ENCODE measurements at places on chromosomes 6 and 20.

- no peak for DNase-seq
Measured at GRCh38 chr6:72760114-72760793, 138.4 kb downstream of the KCNQ5 start.

DNA sequence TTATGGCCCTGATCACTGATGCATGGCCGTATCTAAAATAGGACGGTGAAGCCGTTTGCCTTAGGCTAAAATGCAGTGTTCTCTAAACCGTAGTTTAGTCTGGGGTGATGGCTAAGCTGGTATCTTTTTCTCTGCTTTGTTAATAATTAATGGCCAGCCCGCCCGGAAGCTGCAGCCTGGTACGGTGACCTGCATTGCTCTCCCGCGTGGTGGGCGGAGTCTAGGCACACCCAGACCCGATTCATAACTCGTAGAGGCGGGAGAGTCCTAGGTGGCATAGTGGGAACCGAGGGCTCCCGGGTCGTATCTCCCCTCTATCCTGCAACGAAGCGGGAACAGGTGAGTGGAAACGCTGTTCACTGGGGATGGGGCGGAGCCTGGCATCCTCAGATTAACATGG, 5.5 kb downstream of the CDH4 start:
- no peak for DNase-seq

DNA sequence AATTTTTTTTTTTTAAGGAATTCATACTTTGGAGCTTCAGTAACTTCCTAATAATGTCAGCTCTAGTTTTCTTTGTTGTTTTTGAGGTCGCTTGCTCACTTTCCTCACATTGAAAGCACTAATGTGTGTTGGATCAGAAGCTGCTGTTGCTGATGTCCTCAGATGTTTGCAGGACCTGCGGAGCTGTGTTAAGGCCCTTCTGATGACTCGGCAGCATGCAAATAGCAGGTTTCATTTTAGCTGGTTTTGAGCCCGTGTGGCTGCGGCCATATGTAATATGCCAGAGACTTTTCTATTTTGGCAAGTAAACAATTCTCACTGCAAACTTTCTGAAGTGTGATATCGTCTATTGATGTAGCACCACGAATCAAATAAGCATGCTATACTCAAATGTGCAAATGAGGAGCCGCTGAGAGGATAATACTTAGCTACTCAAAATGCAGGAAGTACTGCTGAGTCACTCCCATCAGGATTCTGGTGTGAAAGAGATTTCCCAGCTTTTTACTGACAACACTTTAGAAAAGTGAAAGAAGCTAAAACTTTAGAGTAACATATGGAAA, 187.8 kb downstream of the SASH1 start:
- DNase-seq = no peak

DNA sequence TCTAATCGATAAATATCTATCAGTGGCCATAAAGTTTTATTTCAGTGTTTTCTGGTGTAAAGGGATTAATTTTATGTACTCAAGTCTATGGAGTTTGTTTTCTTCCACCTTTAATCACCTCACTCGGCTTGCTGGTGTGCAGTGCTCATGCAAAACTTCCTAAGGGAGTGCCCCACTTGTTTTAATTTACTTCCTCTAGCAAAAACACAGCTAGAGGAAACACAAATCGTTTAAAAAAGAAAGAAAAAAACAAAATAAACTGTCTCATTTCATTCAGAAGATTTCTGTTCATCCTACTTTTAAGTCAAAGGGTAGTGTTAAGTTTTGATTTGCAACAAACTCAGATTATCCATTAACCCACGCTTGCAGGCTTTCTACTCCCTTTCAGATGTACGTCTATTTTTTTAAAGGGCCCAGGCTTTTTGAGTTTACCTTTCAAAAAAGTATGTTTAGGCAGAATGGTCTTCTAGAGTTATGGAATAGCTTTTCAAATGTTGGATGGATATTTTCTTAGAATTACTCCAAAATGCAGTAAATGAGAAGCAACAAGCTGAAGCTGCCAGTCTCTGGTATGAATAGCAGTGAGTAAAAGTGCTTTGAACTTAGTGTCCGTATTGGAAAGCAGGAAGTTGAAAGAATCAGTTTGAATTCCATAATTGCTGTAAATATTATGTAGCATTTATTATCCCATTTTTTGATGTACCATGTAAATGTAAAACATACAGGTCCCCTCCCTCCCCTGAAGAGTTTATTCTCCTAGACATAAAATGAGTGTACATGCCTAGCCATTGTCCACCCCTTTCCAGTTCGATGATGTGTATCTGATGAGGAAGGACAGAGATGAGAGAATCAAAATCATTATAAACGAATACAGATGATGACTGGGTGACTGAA, 113.3 kb downstream of the SLC16A10 start:
- no peak for DNase-seq

DNA sequence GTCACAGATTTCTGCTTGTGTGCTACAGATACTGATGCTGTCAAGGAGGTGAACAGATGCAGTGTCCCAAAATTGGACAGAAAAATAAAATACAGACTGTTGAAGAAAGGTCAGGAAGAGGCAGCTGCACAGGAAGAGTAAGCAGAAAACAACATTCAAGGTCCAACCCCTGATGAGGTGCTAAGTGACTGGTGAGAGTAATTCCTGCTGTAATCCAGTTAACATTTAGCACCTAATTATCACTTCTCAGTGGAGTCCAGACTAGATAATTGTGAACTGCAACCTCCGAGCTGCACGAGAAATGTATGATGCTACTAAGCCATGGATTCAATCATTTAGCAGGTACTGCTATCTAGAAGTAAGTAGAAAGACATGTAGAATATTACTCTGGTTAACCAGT, 36.3 kb upstream of the NRSN1 start:
- no peak for DNase-seq

DNA sequence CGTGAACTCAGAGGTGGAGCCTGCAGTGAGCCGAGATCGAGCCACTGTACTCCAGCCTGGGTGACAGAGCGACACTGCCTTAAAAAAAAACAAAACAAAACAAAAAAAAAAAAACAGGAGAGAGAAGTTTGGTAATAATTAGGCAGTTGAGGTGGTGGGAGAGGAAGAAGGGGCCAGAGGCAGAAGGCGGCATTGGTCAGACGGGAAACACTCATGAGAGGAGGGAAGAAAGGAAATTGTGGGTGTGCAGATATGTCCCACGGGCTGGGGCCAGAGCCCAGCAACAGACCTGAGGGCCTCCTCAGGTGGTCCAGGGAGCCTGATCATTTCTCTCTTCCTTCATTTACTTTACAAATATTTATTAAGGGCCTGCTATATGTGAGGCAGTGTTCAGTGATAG, 20.0 kb downstream of the SULF2 start:
- DNase-seq = no peak

DNA sequence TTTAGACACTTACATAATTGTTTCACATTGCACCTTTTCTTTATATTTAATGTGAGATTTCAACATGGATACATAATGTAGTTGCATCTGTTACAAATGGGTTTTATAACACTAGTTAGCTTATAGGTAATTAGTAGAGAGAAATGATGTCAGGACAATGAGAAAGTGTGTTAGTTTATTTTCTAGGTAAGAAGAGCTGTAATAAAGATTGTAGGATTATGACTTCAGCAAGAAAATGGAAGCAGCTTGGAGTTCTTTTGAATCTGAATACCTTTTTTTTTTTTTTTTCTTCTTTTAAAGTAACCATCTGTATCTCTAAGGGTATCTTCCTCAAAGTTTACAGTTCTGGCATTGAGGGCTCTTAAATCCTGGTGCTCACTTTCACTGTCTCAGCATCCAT, 35.3 kb downstream of the CD2AP start:
- DNase-seq = no peak

DNA sequence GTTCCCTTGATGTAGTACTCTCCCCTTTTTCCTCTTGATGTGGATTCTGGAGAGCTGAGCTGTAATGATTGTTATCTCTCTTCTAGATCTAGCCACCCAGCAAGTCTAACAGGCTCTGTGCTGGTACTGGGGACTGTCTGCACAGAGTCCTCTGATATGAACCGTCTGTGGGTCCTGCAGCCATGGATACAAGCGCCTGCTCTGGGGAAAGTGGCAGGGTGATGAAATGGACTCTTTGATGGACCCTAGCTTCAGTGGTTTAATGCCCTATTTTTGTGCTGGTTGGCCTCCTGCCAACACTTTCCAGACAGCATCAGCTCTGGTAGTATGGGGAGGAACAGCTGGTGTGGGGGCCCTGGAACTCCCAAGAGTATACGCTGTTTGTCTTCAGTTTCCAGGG, 216.3 kb downstream of the ADGRG6 start:
- no peak for DNase-seq

- no peak for DNase-seq
Measured at GRCh38 chr6:143196525-143197225, 136.0 kb downstream of the AIG1 start.

GRCh38 chr6:53591873-53592272, 47.0 kb upstream of the GCLC start:
- no peak for DNase-seq

DNA sequence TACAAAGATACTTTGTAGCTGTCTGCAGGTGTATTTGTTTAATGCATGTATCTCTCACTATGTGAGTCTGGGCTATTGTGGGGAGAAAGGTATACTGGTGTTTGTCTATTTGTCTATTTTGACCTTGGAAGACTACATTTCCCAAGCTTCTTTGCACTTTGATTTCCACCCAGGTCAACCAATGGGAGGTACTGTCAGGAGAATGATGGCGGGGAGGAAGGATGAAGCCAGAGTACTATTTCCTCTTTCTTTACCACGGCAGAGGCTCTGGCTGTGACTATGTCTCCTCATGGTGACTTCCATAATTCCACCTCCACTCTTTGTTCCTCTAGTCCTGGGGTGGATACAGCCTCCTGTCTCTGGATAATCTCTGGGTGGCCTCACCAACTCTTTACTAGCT, 23.1 kb downstream of the LBP start:
- no peak for DNase-seq

- DNase-seq = no peak
Measured at GRCh38 chr6:11762794-11763459, 15.7 kb downstream of the ADTRP start.

GRCh38 chr6:159169193-159169555, at the start of gene FNDC1:
TSS of gene FNDC1 (plus strand) at chr6:159169400. CDS start at chr6:159169597, 197 bp downstream.
- peak; percentile 78 for DNase-seq

DNA sequence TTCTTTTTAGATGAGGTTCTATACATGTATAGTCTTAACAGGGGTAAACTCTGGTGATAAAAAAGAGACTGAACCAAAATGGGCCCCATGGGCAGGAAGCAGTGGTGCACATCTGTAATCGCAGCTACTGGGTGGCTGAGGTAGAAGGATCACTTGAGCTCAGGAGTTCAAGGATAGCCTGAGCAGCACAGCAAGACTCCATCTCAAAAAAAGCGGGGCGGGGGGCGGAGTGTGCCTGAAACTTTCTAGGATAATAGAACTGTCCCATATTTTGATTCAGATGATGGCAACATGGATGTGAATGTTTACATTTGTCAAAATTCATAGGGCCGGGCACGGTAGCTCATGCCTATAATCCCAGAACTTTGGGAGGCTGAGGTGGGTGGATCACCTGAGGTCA, 48.8 kb upstream of the TAF8 start:
- peak; percentile 6 for DNase-seq

- DNase-seq = no peak
Measured at GRCh38 chr6:16482702-16483314, 244.4 kb downstream of the GMPR start.

DNA sequence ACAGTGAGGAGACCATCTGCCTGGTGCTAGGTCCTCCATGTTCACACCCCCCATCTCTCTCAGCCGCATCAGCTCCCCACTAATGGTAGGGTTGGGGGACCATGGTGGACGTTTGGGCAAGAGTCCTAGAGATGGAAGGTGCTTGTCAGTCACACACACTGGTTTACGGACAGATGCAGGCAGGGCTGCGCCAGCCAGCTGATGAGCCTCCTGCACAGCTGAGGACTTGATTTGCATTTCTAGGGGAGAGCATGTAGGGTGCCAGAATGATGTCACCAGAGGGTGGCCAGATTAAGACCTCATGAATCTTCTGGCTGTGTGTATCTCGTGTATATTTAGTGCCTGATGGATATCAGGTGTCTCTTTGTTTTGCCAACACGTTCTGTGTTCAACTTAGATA, 28.6 kb downstream of the CST8 start:
- DNase-seq = no peak

- DNase-seq = no peak
Measured at GRCh38 chr20:63152322-63153253, 63.3 kb downstream of the YTHDF1 start.

DNA sequence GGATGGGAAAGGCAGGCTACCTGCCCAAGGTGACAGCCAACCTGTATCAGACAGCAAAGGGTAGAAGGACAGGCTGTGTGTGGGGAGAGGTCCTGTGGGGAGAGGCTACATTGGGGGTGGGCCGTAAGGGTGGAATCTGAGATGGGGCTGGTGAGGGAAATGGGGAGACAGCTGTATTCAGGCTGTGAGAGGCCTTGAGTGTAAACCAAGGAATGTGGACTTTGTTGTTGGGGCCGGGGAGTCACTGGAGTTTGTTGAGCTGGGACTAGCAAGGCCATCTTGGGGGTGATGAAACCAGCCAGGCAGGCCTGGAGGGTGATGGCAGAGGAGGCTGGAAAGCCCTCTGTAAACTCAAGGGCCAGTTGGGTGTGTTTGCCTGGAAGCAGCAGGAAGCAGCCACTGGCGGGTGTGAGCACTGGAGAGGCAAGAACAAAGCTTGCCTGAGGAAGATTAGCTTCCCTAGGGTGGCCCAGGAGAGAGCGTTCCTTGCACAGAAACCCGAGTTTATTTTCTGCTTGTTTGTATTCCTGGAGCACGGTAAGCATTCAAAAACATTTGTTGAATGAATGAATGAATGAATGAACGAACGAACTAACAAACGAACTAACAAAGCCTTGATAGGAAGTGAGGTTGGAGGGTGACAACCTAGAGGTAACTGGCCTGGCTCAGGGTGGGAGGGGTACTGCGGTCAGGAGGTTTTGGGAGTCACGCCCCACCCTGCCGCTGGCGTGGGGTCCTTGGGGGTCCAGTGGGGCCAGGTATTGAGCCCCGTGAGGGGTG, 18.9 kb downstream of the TTBK1 start:
- no peak for DNase-seq

DNA sequence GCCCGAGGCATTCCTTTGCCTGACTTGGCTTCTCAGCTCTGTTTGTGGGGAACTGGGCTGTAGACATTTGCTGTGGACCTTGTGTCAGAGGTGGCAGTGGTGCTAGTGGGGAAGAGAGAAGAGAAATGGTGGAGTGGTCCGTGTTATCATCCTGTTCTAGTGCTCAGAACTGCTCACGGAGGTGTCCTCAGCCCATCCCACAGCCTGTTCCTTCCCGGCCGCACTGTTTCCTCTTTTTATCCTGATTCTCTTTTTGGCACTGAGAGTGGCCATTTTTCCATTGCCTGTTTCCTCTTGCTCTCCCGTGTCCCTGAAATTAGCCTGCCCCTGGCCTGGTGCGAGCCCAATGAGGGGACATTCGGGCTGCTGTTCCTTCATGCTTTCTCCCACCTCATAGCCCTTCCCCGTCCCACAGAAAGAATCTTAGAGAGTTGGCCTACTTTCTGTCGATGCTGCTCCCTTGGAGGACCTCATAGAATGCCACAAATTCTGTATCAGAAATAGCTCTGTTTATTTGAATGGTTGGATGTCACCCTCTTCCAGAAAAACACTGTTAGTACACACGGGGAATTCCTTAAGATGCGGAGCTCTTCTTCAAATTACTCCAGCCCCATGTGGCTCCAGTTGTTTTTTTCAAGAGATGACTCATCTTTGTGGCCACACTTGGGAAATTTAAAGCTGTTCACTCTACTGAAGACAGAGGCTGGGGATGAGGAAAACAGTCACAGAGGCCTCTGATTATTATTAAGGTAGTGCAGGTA, 26.1 kb downstream of the FARS2 start:
- DNase-seq = no peak

Measured in activated naive CD8-positive, alpha-beta T cell treated with anti-CD3 and anti-CD28 coated beads, Interleukin-2, amount 50 U/mL, for 24 hours (primary cell).